SJCRH30 (cell line): ENCODE measurements at places on chromosomes 1 and 21. TPM values are rescaled to one million over a fixed set of nuclear protein-coding genes. Genes with fewer than 3 reads are reported as not detected.

DNA sequence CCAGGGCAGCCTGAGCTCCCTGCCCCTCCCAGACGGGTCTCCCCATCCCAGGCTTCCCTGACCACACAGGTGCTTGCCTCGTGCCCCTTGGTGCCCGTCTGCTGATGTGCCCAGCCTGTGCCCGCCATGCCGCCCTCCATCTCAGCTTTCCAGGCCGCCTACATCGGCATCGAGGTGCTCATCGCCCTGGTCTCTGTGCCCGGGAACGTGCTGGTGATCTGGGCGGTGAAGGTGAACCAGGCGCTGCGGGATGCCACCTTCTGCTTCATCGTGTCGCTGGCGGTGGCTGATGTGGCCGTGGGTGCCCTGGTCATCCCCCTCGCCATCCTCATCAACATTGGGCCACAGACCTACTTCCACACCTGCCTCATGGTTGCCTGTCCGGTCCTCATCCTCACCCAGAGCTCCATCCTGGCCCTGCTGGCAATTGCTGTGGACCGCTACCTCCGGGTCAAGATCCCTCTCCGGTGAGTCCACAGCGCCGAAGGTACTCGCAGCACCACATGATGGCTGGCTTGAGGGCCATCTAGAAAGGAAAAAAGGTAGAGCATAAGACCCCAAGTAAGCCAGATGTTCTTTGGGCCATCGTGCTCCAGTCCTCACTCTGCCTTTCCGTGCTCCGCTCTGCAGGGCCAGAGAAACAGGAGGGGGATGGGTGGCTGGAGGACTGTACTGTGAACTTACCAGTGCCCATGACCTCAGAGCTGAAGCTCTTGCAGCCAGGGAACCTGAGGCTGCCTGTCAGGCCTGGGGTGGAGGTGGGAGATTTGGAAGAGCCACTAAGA is 1.4 kb downstream of the ADORA1 start:
- H3K27ac ChIP-seq: no peak overlapping the region
- H3K27me3 ChIP-seq: no peaks in the 10 kb centered on the region
- H3K4me1 ChIP-seq: peaks cover 33% of the 10 kb centered on the region
- no peak for DNase-seq
- peak overlapping the region; percentile 67 for H3K4me3 ChIP-seq

CD53 gene
- 0.08 and 0.15 TPM in 2 replicates for total RNA-seq

DNA sequence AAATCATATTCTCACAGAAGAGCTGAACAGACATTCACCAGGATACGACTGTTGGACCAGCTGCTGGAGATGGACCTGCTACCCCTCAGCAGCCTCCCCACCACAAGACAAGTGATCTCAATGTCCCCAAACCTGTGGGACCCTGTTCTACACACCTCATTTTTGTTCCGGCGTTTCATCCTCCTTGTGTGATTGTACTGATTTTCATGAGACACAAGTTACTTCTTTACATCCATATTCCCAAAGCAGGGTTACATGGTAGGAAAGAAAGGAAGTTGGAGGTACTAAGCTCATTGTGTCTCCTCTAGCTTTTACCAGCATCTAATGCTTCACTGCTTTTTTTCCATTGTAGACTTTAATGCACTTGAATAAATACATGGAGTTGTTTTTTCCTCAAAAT is 8.7 kb downstream of the ADAMTS1 start:
- peaks cover 53% of the 10 kb centered on the region for H3K4me1 ChIP-seq
- H3K36me3 ChIP-seq: peaks cover 78% of the 10 kb centered on the region
- DNase-seq: no peak
- H3K4me3 ChIP-seq: peak overlapping the region; percentile 0; the same call in 1 of the 2 replicates
- no peaks in the 10 kb centered on the region; the same call in 1 of the 2 replicates for H3K27me3 ChIP-seq

SDHB gene
- 243 and 247 TPM in 2 replicates for total RNA-seq

GRCh38 chr1:30382496-30382895 is 340.9 kb downstream of the MATN1 start:
- H3K27ac ChIP-seq: no peak overlapping the region
- H3K4me3 ChIP-seq: no peak overlapping the region
- DNase-seq: no peak
- H3K4me1 ChIP-seq: peaks cover 25% of the 10 kb centered on the region

GRCh38 chr1:172770071-172770470 is 111.2 kb downstream of the FASLG start:
- DNase-seq: no peak
- no peaks in the 10 kb centered on the region for H3K4me1 ChIP-seq
- H3K27me3 ChIP-seq: no peaks in the 10 kb centered on the region
- no peak overlapping the region for H3K4me3 ChIP-seq

DNA sequence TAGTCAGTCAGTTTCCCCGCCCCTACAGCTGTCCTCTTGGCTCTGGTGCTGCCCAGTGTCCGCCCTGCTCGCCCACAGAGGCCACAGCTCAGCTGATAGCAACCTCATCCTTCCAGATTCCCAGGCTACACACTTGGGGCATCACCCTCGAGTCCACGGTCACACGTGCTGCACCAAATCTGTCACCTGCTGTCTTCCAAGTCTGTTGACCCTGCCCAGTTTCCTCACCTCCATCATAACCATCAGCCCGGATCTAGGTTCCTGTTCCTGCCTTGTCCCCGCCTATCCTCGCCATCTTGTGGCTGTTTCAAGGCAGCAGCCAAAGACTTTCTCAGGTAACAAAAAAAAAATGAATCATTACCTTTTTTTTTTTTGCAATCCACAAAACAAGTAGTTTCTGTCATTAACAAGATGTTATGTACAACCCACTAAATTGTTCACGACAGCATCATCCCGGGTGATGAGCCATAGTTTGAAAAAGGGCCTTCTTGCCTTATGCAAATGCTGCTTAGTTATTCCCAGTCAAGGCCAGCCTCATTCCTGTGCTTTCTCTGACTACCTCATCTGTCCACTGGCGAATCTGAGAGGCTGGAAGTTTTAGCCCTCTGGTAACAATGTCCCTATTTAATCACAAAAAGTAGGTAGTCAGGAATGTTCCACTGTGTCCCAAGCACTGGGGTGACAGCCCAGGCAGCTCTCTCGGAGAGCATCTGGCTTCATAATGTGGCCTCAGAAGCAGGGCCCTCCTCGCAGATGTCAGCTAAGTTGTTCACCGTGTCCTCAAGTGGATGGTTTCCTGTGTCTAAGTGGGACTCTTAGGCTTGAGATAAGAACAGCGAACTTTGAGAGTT is 4.9 kb upstream of the MIIP start:
- no peaks in the 10 kb centered on the region for H3K27me3 ChIP-seq
- H3K27ac ChIP-seq: peak overlapping the region; percentile 29
- H3K36me3 ChIP-seq: peaks cover 15% of the 10 kb centered on the region

DNA sequence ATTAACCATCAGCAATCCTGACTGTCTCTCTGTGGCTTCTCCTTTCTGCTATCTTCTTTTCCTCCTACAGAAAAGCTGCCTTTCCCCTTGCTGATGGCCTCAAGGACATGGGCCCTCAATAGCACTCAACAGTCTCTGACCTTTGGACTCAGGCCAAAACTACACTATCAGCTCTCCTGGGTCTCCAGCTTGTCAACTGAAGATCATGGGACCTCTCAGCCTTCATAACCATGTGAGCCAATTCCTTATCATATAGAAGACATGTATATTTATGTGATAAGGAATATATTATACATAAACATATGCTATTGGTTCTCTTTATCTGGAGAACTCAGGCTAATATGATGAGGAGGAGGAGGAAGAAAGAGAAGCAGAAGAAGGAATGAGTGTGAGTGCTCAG is 91.8 kb upstream of the GJB5 start:
- H3K27ac ChIP-seq: no peak overlapping the region
- H3K27me3 ChIP-seq: no peaks in the 10 kb centered on the region
- H3K36me3 ChIP-seq: no peaks in the 10 kb centered on the region
- H3K4me1 ChIP-seq: no peaks in the 10 kb centered on the region

DNA sequence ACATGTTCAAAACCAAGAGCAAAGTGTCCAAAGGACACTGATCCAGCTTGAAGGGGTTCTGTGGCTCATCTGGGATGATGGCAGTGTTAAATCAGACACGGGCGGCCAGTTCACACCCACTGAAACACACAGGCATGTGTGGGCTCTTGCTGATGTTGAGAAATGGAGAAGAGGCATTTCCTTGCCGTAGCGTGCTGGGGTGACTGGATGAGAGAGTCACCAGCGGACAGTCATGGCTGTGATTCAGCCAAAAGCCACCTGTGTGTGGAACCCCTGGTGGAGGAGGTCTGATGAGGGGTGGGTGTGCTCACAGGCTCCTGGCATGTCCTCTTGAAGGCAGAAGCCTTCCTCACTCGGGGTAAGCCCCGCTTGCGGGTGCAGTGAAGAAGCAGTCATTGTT is 7.2 kb downstream of the C1orf35 start:
- peak overlapping the region; percentile 48; the same call in 1 of the 2 replicates for H3K27ac ChIP-seq
- H3K36me3 ChIP-seq: peaks cover 84% of the 10 kb centered on the region
- no peaks in the 10 kb centered on the region for H3K4me1 ChIP-seq
- H3K27me3 ChIP-seq: no peaks in the 10 kb centered on the region

DNA sequence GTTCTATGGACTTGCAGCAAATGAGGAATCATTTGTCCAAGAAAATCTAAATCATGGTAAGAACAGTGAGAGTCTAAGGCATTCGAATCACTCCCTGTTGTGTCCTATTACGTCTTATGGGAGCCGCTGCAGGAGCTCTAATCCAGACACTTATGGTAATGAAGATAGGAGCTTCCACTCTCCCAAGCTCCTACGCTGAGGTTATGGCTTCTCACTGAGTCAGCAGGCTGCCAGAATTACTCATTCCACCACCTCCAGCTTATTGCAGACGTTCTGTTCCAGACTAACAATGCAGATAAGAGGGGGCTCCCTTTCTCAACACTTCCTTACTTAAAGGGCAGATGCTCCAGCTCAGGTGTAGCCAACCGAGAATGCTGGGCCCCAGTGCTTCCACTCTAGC is 212.6 kb downstream of the GREM2 start:
- H3K27ac ChIP-seq: no peak overlapping the region
- no peak for DNase-seq
- H3K27me3 ChIP-seq: no peaks in the 10 kb centered on the region
- no peak overlapping the region for H3K4me3 ChIP-seq

DNA sequence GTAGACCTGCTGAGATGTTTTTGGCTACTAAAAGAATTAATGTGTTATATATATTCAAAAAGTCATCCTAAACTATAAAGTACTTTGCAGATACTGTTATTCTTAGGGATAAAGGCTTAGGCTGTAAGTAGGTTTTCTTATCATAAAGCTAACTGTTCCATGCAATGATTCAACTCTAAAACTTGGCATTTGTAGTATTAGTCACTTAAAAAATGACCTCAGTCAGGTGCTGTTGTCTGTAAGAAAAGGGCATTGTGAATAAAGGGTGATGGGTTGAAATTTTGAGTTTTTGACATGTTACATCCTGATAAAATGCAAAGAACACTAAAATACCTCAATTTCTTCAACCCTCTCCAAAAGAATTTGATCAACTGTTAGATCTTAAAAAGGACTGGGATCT is 32.9 kb downstream of the ADCY10 start:
- H3K27ac ChIP-seq: no peak overlapping the region
- H3K4me3 ChIP-seq: no peak overlapping the region
- no peaks in the 10 kb centered on the region for H3K4me1 ChIP-seq
- H3K27me3 ChIP-seq: no peaks in the 10 kb centered on the region
- DNase-seq: no peak

ACTL8 gene
- total RNA-seq: 0.08 and 0.13 TPM in 2 replicates

DNA sequence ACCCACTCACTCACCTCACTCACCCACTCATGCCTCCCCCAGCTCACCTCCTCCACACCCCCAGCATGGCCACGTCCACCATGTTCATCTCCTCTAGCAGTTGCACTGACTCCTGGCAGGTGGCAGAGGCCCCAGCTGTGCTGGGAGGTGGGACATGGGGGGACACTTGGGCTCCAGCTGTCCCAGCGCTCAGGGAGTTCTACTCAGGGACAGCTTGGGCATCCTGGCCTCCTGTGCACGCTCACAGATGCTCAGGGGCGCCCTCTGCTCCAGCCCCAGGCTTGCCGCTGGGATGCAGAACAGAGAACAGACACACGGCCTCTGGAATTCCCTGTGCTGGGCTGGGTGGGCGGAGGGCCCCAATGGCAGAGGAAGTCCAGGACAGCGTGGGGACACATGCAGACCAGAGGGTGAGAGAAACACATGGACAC is 5.2 kb downstream of the KRTAP10-8 start:
- no peak overlapping the region for H3K4me3 ChIP-seq
- H3K4me1 ChIP-seq: no peaks in the 10 kb centered on the region
- no peaks in the 10 kb centered on the region for H3K27me3 ChIP-seq

PPIE gene
- total RNA-seq: 62.2 and 64.0 TPM in 2 replicates

- no peak for DNase-seq
- H3K4me1 ChIP-seq: no peaks in the 10 kb centered on the region
- H3K36me3 ChIP-seq: no peaks in the 10 kb centered on the region
- peaks cover 20% of the 10 kb centered on the region for H3K27me3 ChIP-seq
Observed at GRCh38 chr1:37325010-37325409, 149.4 kb upstream of the ZC3H12A start.

DNA sequence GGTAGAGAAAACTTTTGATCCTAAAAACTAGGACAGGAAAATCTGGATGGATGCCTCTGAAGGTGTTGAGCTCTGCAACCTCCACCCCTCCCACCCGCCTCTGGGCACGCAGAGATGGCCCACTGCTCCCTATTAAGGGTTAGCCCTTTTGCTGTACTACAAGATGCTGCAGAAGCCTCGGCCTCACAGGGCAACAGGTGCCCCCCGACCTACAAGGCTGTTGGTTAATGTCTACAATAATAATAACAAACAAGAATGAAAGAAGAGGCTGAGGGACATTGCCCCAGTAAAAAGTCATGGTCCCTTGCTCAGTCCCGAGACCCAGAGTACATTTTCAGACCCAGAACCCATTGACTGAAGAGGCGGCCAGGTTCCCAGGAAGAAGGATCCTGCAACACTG is 7.5 kb upstream of the DESI2 start:
- no peaks in the 10 kb centered on the region for H3K4me1 ChIP-seq
- H3K36me3 ChIP-seq: no peaks in the 10 kb centered on the region
- H3K4me3 ChIP-seq: no peak overlapping the region

- H3K27me3 ChIP-seq: no peaks in the 10 kb centered on the region
- no peak overlapping the region for H3K4me3 ChIP-seq
- no peak for DNase-seq
- no peaks in the 10 kb centered on the region for H3K4me1 ChIP-seq
Observed at GRCh38 chr1:43565600-43566360, 35.1 kb downstream of the PTPRF start.

YOD1 gene
- total RNA-seq: 3.0 and 3.8 TPM in 2 replicates

DNA sequence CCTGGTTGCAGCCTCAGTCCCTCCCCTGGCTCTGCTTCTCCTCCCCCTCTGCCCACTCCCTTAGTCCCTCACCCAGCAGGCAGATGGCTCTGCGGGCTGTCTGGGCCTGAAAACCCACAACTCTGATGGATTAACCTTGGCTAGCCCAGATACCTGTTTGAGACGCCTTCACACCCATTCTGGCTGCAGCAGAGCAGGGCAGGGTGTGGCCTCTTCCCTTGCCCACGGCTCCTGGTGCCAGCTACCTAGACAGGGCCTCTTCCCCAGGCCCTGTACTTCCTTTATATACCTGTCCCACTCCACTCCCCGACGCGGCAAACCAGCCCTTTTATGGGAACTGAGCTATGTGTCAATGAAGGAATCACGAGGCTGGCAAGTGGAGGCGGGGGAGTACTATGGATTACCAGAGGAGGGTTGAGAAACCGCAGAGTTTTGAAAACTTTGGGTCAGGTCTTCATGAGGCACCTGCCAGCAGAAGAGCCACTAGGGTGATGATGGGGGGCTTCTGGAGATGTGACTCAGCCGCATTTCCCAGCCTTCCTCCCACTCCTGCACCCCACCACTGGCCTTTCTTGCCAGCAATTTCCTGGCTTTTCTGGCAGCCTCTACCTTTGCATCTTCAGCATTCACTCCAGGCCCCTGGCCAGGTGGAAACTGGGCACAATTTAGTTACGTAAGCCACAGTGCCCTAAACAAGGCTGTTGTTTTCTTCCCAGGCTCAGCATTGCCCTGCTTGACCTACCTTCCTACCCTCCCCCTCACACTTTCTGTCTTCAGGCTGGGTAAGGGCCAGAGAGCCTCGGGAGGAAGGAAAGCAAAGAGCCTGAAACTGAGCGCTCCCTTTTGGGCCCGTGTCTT is at the start of gene CHI3L1:
Gene CHI3L1, minus strand, starts transcription at position 259 of the 858 bp plus-strand sequence. Its CDS starts 81 bp downstream, at position 178.
- H3K4me1 ChIP-seq: peaks cover 5% of the 10 kb centered on the region
- H3K4me3 ChIP-seq: no peak within 1 kb of the TSS
- no peaks in the 10 kb centered on the region for H3K27me3 ChIP-seq
- DNase-seq: no peak
- H3K27ac ChIP-seq: no peak within 1 kb of the TSS

CASZ1 gene
- 2.3 and 2.4 TPM in 2 replicates for total RNA-seq
